Activated T-helper 2 cell treated with anti-CD3 and anti-CD28 coated beads, Interferon-gamma antibody, Interleukin-2, Interleukin-4, amounts not matched to agents 10 μg/mL and 5 μg/mL and 100 μg/mL, durations not matched to agents 14 hours and 24 hours and 36 hours (primary cell): ENCODE measurements at places on chromosomes 2 and 18.

DNA sequence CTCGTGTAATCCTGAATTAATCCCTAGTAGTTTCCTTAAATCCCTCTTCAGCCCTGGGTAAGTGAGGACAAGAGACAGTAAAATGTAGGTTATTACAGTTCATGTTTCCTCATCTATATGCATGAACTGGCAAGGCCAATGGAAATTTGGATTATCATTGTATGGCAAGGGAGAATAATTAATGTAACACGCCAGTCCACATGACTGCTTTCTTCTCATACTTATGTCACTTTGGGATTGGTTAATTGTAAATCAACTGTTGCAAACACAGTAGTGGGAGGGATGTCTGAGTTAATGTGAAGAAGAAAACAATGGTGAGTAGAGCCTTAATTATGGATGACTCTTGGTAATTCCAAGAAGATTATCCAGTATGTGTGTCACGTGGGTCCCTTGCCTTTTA is 1.7 kb upstream of the SERPINB7 start:
- no peak for DNase-seq

GRCh38 chr18:42798606-42799170 is 316.8 kb downstream of the RIT2 start:
- DNase-seq = no peak

- no peak for DNase-seq
These were observed 69.2 kb upstream of the WIPF1 start for GRCh38 chr2:174666845-174667244.

GRCh38 chr18:407626-408224 is 92.8 kb downstream of the COLEC12 start:
- DNase-seq = no peak

DNA sequence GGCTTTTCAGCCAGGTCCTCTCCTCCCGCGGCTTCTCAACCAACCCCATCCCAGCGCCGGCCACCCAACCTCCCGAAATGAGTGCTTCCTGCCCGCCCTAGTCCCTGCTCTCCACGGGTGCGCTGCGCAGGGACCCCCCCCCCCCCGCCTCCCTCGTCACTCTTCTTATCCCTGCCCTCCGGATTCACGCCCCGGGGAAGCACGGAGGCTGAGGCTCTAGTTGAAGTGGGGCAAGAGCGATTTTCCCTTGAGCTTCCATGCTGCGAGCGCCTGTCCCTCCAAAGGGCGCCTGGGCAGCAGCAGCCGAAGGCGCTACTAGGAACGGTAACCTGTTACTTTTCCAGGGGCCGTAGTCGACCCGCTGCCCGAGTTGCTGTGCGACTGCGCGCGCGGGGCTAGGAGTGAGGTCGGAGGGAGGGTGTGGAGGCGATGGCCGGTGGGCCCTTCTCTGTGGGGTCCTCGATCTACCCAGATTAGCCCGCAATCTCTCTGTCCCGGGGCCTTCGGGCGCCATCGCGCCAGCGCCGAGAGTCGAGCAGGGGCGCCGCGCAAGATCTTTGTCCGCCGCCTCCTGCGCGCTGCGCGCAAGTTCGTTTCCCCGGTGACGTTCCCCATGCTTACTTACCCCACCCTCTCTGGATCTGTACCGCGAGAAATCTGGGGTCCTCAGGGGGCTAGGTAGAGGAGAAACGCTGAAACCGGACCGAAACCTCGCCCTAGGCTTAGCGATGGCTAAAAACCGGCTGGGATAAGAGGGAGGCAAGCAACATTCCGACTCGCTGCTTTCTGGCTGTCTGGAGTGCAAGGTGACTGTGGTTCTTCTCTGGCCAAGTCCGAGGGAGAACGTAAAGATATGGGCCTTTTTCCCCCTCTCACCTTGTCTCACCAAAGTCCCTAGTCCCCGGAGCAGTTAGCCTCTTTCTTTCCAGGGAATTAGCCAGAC is 677 bp downstream of the GAD1 start:
- peak; percentile 53 for DNase-seq

- DNase-seq = no peak
These were observed 38.7 kb downstream of the TTC39C start for GRCh38 chr18:24053211-24053610.

- no peak for DNase-seq
These were observed 20.4 kb downstream of the PPM1B start for GRCh38 chr2:44189104-44189503.

DNA sequence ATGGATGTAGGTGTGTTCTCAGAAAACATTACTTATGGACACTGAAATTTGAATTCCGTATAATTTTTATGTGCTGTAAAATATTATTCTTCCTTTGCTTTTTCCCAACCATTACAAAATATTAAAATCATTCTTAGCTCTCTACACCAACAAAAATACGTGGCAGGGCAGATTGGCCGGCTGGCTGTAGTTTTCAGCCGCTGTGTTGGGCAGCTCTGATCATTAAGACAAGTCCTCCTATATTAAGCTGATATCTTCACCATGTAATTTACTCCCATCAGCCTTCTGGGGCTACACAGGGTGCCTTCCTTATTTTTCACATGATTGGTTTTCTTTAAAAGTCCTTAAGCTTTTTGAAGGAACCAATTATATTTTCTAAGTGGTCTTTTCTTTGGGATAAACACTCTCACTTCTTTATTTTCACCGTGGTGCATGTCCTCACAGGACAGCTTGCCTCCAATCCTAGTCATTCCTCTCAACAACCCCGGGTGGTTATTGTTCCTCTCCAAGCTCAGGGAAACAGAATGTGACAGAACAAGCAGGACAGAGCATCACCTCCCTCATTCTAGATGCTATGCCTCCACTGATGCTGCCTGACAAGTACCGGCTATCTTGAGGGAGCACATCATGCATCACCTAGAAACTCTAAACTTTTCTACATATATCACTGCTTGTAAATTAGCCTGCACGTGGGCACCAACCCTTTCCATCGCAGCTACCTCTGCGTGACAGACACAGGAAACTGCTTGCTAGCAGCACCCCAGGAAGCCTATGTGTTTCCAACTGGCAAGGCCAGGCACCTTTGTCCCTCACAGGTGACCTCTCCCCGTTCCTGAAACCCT is 362.3 kb downstream of the MYCN start:
- DNase-seq = no peak

DNA sequence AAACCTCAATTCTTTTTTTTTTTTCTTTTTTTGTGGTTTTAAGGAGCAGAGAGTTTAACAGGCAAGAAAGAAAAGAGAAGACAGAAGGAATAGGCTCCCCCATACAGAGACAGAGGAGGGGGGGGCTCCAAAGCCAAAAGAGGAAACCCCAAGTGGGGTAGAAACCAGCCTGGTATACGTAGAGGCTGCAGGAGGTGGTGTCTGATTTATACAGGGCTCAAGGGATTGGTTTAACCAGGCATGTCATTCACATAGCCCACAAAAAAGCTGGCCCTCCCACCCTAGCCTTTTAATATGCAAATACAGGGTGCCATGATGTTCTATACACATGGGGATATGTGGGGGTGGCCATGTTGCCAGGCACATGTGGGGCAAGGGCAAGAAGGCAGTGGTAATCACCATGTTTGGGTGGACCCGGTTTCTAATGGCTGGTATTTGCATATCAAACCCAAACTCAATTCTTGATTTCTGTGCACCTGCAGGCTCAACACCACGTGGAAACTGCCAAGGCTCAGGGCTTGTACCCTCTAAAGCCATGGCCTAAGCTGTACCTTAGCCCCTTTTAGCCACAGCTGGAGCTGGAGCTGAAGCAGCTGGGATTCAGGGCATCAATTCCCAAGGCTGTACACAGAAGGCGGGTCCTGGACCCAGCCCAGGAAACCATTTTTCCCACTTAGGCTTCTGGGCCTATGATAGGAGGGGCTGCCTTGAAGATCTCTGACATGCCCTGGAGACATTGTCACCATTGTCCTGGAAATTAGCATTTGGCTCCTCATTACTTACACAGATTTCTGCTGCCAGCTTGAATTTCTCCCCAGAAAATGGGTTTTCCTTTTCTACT is 170.3 kb downstream of the MAIP1 start:
- no peak for DNase-seq

GRCh38 chr2:17539611-17540092 is 844 bp upstream of the VSNL1 start:
- no peak for DNase-seq

GRCh38 chr2:241777686-241778627 is 1.3 kb downstream of the GAL3ST2 start:
- DNase-seq = no peak

- DNase-seq = no peak
These were observed 46.1 kb upstream of the MGAT4A start for GRCh38 chr2:98777076-98777475.

- DNase-seq = no peak
These were observed 69.4 kb upstream of the ODC1 start for GRCh38 chr2:10517351-10518043.

DNA sequence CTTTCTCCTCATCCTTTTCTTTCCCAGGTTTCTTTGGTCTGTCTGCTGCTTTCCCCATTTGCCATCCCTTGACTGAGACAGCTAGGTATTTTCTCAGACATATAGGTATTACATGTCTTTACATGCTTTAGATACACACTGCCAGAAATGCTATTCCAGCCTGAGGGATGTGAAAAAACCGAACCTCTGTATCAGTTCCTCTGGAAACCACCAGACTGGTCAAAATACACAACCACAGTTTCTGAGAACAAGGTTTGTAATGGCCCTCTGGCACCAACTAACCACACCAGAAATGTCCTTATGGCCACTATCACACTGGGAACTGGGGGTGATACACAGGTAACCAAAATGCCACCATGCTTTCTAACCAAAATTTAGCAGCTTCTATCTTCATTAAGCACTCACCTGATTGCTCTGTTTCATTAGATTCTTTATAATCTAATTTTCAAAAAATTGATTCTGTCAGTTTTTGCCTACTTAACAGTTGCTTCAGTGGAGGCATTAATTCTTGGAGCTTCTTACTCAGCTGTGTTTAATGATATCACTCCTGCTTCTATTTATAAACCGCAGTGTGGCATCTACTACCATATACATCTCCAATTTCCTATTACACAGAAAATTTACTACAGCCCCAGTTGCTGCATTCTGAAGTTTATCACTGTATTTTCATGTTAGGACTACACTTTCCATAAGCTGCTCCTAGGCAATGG is 243.5 kb downstream of the WDPCP start:
- no peak for DNase-seq

DNA sequence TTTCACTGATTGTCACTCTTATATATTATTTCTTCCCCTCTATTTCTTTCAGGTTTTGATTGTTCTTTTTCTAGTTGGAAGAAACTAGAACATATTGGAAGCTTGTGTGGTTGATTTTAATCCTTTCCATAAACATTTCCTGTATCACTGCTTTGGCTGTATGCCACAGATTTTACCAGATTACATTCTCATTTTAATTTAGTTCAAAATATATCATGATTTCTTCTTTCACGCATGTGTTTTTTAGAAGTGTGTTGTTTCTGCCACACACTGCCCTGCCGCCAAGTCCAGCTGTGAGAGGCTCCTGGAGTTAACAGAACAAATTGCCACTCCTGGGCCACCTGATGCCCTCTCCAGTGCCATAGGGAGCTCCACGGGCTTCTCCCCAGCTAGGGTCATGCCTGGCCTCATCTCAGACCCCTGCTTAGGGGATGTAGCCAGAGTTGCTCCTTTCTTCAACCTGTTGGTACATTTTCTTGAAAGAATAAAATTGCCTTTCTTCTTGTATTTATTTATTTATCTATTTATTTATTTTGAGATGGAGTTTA is 206.2 kb upstream of the COPS8 start:
- no peak for DNase-seq

DNA sequence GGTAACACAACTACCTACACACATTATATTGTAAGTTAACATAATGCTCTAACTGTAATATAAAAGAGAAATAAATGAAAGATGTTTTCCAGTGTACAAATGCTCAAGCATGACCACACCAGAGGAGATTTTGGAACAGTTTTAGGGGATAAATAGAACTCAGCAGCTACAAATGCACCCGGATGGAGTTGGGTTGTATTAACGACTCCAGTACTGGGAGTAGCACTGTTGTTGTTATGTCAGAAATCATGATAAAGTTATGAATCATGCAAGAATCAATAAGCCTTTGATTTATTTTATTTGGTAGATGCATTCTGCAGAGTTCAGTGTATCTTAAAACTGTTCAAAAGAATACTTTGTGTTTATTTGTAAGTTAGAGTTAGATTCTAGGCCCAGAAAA is 126.9 kb downstream of the MAP3K20 start:
- DNase-seq = no peak

- no peak for DNase-seq
These were observed 397.2 kb upstream of the CDH2 start for GRCh38 chr18:28574175-28574574.

- no peak for DNase-seq
These were observed 78.9 kb upstream of the DAPL1 start for GRCh38 chr2:158716121-158716791.

GRCh38 chr2:215970425-215970824 is 42.9 kb downstream of the MREG start:
- no peak for DNase-seq

- DNase-seq = no peak
These were observed 1633.4 kb upstream of the LRRTM1 start for GRCh38 chr2:81937944-81938343.

DNA sequence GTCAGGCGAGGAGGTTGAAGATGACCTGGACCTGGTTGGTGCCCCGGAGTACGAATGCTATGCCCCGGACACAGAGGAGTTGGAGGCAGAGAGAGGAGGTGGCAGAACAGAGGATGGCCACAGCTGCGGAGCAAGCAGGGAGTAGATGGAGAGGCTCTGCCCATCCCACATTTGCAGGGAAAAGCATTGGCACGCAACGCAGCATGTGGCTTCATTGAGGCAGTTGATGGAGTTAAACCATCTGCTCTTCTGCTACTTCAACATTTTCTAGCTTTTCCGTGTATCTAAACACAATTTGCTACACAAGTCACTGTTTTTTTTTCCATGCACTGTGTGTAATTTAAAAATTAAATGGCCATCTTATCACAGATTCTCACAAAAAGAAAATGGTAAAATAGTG is 11.8 kb downstream of the RBFA start:
- DNase-seq = no peak

- DNase-seq = no peak
These were observed 164.3 kb downstream of the RPIA start for GRCh38 chr2:88855620-88856408.

GRCh38 chr2:18312818-18313217 is 247.6 kb downstream of the RDH14 start:
- no peak for DNase-seq

DNA sequence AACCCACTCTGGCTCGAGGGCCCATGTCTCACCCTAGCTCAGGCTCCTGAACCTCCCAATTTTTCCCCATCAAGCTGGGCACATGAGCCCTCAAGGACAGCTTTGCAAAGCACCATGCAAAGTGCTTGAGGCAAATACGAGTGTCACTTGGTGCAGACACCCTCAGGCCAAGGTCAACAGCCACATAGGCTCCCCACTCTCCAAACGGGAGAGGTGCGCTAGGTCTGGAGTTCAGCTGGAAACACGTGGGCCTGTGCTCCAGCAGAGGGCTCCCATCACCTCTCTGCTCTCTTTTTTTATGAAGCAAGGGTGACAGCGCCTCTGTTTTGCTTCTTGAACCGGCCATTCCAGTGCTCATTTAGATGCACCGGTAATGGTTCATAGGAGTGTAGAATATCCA is 11.9 kb upstream of the ARHGAP25 start:
- no peak for DNase-seq

- no peak for DNase-seq
These were observed 389.8 kb downstream of the FIGN start for GRCh38 chr2:163345795-163346573.
